ELF-1 (cell line): ENCODE measurements at places on chromosomes 1 and 21.

- DNase-seq, result no peak
These were observed 16.7 kb upstream of the DISP1 start for GRCh38 chr1:222798116-222798515.

DNA sequence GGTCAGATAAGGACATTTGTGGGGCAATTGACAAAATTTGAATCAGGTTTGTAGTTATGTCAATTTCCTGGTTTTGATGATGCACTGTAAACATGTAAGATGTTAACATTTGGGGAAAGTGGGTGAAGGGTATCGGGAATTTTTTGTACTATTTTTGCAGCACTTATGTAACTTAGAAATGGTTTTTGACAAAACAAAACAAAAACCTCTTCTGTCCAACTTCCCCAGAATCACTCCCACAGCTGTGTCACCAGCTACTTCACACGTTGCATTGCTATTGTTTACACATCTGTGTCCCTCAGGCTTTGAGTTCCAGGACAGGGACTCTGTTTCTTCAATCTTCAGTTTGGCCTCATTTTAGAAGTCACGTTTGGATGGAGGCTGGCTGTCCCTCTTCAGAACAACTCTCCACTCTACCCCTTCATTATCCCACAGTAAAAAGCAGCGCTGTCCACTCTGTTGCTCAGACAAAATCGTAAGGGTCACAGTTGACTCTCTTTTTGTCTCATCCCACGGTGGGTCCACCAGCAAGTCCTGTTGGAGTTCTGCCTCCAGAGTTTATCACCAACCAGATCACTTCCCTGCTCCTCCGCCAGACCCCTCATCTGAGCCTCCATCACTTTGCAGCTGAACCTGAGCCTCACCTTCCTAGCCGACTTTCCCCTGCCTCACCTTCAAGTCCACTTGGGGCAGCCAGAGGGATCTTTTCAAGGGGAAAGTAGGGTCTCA lies 63.2 kb downstream of the NENF start:
- no peak for DNase-seq

GRCh38 chr1:171683870-171684269 lies 31.4 kb upstream of the MYOC start:
- no peak for DNase-seq

- DNase-seq, result no peak
These were observed 153.5 kb upstream of the COL6A1 start for GRCh38 chr21:45827881-45828579.

- no peak for DNase-seq
These were observed 17.2 kb upstream of the MEF2D start for GRCh38 chr1:156517748-156518147.

GRCh38 chr1:116411784-116412479 lies 38.9 kb downstream of the ATP1A1 start:
- no peak for DNase-seq

DNA sequence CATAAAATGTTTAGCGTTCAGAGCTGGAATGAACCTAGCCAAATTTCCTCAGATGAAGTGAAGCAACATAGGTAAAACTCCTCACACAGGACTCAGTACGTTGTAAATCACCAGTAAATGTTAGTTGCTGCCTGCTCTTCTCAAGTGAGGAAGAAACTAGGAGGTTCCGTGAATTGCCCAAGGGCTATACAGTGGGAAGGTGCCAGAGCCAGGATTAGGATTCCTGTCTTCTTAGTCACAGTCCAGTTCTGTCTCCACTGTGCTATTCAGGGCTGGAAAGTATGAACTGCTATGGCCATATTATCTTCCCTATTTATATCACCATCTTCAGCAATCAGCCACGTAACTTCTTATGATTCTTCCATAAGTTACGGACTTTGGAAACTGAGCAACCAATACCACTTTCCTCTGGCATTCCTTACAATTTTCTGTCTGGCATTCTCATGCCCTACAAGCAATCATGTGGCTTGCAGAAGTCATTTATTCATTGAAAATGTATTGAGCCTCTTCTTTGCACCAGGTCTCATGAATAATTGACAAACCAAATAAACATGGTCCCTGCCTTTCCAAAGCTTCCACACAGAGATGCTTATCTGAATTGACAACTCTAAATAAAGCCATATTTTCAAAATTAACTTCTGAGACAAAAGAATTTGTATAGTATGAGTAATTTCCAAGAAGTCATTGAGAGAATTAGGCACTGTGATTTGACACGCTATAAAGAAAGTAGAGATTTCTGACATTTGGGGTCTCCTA lies 271.6 kb upstream of the SGIP1 start:
- peak; percentile 48 for DNase-seq

DNA sequence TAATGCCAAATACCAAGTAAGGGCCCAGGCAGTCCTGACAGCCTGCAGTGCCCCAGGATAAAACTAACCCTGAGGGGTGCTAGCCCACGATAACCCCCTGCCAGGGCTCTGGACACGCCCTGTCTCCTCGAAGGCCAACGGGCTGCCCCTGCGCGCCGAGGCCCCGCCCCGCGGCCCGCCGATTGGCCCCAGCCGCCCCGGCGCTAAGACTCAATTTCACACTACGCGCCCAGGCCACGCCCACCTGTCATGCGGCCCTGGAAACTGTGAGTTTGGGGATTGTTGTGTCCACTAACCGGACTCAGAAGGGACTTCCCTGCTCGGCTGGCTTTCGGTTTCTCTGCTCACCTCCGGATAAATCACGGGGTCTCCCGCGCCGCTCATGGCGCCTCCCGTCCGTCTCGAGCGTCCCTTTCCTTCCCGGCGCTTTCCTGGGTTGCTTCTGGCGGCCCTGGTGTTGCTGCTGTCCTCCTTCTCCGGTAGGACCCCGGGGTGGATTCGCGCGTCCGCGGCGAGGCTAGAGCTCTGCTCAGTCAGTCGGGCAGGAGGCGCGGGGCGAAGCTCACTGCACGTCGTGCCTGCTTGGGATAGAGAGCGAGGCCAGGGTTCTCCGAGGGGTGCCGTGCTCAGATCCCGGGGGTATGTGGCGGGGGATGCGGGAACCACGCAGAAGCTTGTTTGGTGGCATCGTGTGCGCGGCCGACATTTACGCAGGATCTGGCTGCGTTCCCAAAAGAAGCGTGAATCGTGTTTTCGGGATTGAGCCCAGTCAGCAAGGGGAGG lies at the start of gene CR1L:
CR1L (plus strand) TSS at position 282 of the 783 bp plus-strand sequence; CDS start at position 383, 101 bp downstream.
- peak; percentile 96 for DNase-seq

GRCh38 chr21:40534886-40535285 lies 312.1 kb downstream of the DSCAM start:
- no peak for DNase-seq

DNA sequence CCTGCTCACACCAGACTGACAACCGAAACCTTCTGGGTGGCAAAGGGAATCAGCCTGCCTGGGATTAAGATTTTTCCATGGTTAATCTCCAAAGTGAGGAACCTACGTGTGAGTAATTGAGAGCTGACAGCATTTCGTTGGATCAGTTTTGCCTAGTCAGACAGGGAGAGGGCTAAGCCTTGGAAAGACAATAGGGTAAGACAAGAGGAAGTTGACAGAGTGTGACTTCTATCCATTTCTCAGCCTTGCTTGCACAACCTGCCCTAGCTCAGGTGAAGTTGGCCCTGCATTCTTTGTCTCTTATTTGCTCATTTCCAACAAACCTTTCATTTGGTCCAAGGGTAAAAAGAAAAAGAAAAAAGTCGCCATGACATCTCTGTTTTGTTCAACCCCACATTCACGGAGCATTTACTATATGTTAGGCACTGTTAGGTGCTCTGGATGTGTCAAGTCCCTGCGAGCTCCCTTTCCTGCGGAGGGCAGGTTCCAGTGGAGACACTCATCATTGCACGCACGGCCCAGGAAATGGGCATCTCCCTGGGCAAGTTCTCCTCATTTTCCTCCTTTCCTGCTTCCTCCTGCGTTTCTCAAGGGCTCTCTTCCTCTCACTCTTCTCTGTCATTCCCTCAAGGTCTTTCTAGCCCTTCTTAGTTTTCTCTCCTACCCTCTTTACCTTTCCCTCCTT lies 23.3 kb downstream of the KIRREL1 start:
- no peak for DNase-seq

DNA sequence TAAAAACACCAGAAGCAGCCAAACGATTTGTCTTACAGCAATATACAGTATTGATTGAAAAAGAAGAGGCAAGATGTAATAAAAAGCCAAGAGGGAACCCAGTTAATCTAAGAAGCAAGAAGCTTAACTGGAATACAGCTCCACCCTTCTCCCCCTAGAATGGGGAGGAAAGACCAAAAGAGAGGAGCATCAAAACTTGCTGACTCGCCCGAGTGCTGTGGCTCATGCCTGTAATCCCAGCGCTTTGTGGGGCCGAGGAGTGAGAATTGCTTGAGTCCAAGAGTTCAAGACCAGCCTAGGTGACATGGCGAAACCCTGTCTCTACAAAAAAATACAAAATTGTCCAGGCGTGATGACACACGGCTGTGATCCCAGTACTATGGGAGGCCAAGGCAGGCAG lies 32.2 kb downstream of the BRWD1 start:
- DNase-seq, result no peak

- no peak for DNase-seq
These were observed 11.6 kb upstream of the MRPS14 start for GRCh38 chr1:175034775-175035174.

GRCh38 chr1:243475966-243476365 lies 220.1 kb downstream of the SDCCAG8 start:
- DNase-seq, result peak; percentile 62

- peak; percentile 95 for DNase-seq
These were observed 26.2 kb upstream of the SPATA6 start for GRCh38 chr1:48498096-48498791.

DNA sequence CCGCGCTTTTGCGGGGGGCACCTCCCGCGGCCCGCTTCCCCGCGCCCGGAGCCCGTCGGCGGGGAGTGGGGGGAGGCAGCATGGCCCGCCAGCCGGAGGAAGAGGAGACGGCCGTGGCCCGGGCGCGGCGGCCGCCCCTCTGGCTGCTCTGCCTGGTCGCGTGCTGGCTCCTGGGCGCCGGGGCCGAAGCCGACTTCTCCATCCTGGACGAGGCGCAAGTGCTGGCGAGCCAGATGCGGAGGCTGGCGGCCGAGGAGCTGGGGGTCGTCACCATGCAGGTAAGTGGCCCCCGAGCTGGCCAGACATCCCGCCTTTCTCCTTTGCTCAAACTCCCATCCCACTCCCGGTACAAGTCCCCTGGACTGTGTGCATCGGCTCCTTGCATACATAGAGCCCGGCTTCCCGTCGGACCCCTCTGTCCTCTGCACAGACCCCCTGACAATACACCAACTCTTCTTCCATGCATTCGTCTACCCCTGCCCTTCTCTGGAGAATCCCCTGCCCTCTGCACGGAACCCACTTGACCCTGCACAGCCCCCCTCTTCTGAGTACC lies 812 bp downstream of the CACHD1 start:
- peak; percentile 59 for DNase-seq

- no peak for DNase-seq
These were observed 11.1 kb downstream of the TENT5C start for GRCh38 chr1:117616967-117617366.

DNA sequence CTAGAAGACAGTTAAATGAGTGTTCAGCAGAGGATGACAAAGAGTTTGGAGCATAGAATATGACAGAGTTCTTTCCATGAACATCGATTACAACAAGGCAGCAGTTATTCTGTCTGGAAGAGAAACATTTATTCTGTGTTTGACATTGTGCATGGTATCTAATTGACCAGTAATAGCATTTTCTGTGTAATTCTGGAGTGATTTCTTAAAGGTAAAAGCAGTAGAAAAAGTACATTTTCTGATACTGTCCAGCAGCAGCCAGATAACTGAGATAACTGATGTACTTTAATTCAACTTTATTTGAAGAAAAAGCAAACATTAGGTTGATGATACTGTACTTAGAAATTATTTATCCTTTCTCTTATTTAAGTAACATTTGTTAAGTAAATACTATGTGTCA lies 497.1 kb downstream of the AGBL4 start:
- DNase-seq, result no peak

DNA sequence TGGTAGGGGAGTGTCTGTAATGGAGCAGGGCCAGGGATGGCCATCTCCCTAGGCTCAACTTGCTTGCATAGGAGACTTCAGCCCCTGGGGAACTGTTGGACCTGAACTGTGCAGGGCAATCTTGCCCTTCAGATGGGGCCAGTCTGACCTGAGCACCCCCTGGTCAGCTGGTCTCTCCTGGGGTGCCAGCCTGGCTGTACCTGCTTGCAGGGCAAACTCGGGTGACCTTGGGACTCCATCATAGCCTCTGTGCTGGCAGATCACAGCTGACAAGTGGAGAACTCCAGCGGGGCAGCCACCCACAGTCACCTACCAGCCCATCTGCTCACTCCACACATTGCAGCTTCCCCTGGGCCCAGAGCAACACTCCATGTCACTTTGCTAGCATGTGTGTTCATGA lies 8.1 kb downstream of the SPRR2A start:
- no peak for DNase-seq

DNA sequence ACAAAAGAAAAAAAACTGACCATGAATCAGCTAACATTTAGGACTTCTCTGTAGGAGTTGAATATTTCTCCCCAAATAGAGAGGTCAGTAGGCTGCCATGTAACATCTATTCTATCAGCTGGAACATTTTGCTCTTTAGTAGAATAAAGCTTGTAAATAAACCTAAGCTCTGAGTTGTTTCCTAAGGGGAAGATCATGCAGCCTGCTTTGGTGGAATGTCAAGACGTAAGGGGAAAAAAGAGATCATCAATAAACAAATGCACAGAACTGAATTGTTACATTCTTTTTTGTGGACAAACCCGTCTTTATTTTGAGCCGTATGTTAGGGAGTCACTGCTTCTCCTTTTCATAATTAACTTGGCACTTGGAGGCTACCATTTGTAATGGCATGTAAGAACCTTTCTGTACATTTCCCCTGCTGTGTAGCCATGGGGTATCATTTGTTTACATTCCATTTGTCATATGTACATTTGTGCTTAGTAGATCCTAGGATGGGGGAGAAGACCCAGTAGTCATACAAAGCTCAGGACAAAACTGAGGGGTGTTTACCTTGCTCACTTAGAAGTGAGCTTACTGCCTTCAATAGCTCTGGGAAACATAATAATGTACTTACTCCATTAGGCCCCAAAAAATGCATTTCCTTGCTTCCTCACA lies 10.8 kb upstream of the PALMD start:
- DNase-seq, result no peak
